ENCODE measurements at places on chromosomes 6 and 20. TPM values are rescaled to one million over a fixed set of nuclear protein-coding genes. Genes with fewer than 3 reads are reported as not detected.

- no peak overlapping the region for H3K4me3 ChIP-seq
- no peak overlapping the region for H3K27ac ChIP-seq
- no peaks in the 10 kb centered on the region for H3K36me3 ChIP-seq
Measured at GRCh38 chr20:63177785-63178445, 38.0 kb downstream of the YTHDF1 start.

The SUPT3H gene
- total RNA-seq, result 14.8 TPM

DNA sequence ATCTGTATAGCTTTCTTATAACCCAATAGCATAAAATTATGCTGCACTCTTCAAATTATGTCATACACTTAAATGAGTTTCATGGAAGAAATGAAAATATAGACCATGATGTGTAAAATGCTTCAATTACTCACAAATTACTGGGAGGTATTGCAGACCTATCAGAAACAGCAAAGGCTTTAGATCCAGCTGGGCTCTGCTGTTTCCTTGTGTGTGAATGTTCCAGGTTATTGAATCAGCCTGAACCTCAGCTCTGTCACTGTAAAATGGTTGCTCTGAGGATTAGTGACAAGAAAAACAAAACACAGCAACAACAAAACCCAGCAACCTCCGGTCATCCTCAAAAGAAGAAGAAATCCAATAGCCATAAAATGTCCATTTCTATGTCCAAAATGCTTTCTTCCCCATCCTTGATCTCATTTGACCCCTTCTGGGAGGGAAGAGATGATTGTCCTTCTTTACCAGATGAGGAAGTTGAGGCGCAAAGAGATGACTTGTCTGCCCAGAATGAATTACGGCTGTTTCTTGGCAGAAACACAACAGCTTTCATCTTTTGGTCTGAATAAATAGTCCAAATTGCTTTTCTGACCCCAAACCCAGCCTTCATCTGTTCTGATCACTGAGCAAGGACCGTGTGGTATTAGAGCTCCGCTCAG lies 42.2 kb upstream of the TGM6 start:
- no peak overlapping the region for H3K27ac ChIP-seq
- DNase-seq, result no peak
- H3K4me1 ChIP-seq, result no peaks in the 10 kb centered on the region
- H3K27me3 ChIP-seq, result peaks cover 2% of the 10 kb centered on the region

DNA sequence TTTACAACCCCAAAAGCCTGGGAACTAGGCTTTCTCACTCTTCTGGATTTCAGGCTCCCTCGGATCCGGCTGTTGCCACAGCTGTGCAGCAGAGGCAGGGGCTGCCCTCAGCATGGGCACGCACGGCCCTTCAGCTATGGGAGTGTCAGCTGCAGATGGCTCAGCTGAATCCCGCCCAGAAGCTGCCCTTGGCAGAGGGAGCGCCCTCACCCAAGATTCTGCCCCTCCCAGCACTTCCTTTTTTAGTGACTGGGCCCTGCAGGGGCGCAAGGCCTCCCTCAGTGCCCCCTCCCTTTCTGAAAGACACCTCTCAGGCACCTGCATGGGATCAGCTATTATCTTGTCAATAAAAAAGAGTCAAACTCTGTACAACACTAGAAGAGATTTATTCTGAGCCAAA lies 67.9 kb upstream of the THBS2 start:
- no peaks in the 10 kb centered on the region for H3K4me1 ChIP-seq
- DNase-seq, result no peak

DNA sequence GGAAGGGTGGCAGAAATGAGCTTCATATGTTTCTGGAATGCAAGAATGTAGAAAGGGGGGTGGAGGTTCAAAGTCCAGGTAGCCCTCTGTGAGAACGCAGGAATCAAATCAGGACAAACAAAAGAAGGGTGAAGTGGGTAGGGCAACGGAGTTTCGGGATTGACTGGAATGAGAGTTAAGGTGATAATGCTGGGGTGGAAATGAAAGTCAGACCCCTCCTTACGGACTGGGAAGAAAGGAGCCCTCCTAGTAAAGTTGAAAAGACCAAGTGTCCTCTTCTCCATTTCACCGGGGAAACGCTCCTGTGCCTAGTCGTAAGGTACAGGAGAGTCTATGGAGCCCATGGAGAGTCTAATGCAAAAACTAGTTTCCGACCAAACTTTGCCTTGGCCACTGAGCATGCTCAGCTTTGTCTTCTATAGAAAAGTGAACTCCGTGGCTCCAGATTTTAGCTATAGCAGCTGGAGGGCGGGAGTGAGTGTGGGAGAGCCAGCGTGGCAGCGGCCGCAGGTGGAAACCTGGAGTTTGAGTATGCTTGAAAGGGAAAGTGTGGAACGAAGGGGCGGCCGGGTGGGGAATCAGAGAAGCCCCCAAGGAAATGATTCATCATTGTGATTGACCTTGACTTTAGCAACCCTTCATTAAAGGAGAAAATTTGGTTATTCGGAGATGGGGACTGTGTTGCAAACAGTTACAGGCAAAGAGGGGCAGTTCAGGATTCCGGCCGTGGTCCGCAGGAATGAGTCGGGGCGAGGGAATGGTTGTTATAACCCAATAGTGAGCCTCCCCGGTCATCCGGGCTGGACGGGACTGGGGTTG lies 1.3 kb upstream of the LRRC1 start:
- H3K27me3 ChIP-seq, result peaks cover 47% of the 10 kb centered on the region
- peak overlapping the region; percentile 88 for H3K4me3 ChIP-seq
- peak overlapping the region; percentile 67 for H3K27ac ChIP-seq

DNA sequence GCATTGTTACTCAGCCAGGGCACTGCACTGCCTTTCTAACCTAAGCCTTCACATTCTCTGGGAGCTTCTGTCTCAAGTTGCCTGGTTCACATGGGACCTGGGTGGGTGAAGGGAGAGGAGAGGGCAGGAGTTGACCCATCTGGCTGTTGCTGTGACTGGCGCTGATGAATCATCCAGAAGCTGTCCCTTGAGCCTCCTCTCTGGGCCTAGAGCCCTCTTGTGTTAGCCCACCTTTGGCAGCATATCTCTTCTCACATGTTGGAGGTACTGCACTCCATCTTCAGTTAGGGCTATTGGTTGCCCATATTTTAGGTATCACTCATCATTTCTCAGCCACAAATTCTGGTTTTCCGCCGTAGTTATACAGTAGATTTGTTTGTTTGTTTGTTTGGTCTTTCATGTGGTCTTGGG lies 19.8 kb downstream of the XRN2 start:
- H3K36me3 ChIP-seq, result peaks cover 54% of the 10 kb centered on the region
- H3K4me1 ChIP-seq, result peaks cover 45% of the 10 kb centered on the region
- no peak overlapping the region for H3K4me3 ChIP-seq
- no peak for DNase-seq
- H3K27me3 ChIP-seq, result no peaks in the 10 kb centered on the region

The KHDC1 gene
- total RNA-seq, result 6.7 TPM

DNA sequence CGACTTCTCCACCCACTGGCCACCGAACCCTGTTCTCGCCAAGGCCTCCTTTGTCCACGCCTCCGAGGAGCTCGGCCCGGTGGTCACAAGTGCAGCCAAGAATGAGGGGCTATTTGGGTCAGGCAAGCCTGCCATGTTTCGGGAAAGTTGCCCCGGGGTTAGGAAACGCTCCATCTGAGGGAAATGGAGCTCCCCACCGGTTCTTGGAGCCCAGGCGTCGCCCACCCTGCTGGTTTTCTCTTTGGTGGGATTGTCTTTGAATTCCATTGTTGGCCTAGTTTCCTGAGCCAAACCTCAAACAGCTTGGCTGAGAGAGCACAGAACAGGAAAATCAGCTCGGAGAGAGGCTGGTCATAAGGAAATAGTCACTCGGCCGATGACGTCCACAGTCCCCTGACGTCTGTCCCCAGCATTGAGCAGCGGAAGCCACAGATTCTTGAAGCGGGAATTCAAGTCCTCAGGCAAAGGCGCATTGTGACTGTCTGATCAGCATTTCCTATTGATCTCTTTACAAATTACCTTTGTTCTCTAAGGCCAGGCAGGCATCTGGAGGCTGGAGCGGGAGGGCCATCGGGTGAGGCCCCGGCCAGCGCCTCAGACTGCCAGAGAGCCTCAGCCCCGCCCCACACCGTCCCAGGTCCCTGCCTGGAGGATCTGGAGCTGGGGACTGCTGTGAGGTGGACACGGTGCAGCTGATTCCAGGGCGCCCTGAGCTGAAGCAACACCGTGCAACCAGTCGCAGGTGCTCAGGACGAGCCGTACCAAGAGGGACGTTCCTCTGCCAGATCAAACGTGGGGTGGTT lies 138.6 kb downstream of the DLL1 start:
- H3K4me1 ChIP-seq, result peaks cover 14% of the 10 kb centered on the region
- H3K36me3 ChIP-seq, result no peaks in the 10 kb centered on the region
- peaks cover 24% of the 10 kb centered on the region for H3K27me3 ChIP-seq
- DNase-seq, result no peak
- H3K4me3 ChIP-seq, result no peak overlapping the region

GRCh38 chr6:167937948-167938911 lies 59.2 kb upstream of the KIF25 start:
- no peak overlapping the region for H3K27ac ChIP-seq
- peaks cover 8% of the 10 kb centered on the region for H3K27me3 ChIP-seq
- no peak for DNase-seq
- no peak overlapping the region for H3K4me3 ChIP-seq

DNA sequence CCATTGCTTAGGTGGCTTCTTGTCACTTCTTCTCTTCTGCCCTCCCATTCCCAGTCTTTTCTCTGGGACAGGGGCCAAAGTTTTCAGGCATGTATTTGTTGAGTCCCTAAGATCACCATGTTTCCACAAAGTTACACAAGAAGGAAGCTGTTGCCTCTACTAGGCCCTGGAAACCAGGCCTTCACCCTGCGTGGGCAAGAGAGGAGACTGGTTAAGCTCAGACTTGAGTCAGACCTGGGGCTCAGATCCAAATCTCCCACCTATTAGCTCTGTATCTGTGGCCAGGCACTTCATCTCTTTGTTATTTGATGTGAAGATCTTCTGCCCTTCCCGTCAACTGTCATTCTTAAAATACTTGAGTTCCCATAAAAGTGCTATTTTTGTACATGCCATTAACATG lies 154.6 kb downstream of the SASH1 start:
- H3K4me3 ChIP-seq, result no peak overlapping the region
- no peaks in the 10 kb centered on the region for H3K4me1 ChIP-seq
- no peak for DNase-seq

DNA sequence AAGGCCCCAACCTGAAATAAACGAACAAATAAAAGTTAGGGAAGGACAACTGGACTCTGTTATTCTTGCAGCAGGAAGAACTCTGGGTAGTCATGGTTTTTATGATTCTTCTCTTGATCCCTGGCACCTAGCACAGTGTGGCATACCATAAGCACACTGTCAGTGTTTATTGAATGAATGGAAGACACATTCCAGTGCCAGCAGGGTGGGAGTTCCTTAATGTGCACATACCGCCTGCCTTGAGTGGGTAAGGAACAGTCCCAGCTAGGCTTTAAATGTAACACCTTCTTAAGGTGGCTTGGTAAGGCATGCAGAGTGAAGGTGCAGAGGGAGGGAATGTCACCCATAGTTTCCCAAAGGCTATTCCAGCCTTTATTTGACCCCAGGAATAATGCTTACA lies 162.9 kb upstream of the CEP162 start:
- H3K4me1 ChIP-seq, result no peaks in the 10 kb centered on the region
- no peak overlapping the region for H3K4me3 ChIP-seq
- H3K27me3 ChIP-seq, result no peaks in the 10 kb centered on the region
- no peaks in the 10 kb centered on the region for H3K36me3 ChIP-seq
- no peak overlapping the region for H3K27ac ChIP-seq

The KCNQ5 gene
- 15.3 TPM for total RNA-seq

The MCHR2 gene
- total RNA-seq, result not detected

- H3K4me1 ChIP-seq, result no peaks in the 10 kb centered on the region
- H3K36me3 ChIP-seq, result no peaks in the 10 kb centered on the region
- H3K27ac ChIP-seq, result no peak overlapping the region
- no peak for DNase-seq
Measured at GRCh38 chr6:86782328-86782727, 155.0 kb upstream of the HTR1E start.

- H3K4me1 ChIP-seq, result no peaks in the 10 kb centered on the region
- no peak overlapping the region for H3K27ac ChIP-seq
- H3K36me3 ChIP-seq, result no peaks in the 10 kb centered on the region
- H3K27me3 ChIP-seq, result no peaks in the 10 kb centered on the region
- no peak overlapping the region for H3K4me3 ChIP-seq
Measured at GRCh38 chr6:85275338-85275985, 174.4 kb upstream of the NT5E start.

DNA sequence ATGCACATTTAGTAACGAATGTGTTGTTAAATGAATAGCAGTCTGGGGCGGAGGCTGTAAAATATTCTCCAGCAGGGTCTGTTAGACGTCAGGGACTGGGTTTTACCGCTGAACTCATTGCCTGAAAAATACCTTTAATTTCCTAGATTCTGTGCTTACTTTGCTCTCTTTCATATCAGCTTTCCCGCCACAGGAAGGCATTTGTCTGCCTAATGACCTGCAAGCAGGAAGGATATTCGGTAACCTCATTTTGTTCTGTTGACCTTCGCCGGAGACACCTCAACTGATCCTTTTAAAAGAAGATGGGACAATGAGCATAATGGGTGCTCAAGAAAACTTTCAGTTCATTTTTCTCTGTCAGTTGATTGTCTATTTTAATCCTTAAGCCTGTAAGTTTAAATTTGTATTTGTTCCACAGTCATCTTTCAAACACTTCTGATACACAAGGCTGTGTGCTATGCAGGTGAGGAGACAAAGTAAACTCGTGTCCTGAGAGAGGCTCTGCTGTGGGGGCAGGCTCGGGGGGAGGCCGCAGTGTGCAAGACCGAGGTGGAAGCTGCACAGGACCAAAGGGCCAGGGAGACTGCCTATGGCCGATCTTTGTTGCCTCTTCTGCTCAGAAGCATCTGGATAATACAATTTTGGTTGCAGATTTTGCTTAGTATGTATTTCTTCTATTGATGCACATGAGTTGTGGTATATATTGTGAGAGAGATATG lies 27.4 kb upstream of the SIM1 start:
- DNase-seq, result no peak
- no peak overlapping the region for H3K4me3 ChIP-seq
- H3K36me3 ChIP-seq, result no peaks in the 10 kb centered on the region

DNA sequence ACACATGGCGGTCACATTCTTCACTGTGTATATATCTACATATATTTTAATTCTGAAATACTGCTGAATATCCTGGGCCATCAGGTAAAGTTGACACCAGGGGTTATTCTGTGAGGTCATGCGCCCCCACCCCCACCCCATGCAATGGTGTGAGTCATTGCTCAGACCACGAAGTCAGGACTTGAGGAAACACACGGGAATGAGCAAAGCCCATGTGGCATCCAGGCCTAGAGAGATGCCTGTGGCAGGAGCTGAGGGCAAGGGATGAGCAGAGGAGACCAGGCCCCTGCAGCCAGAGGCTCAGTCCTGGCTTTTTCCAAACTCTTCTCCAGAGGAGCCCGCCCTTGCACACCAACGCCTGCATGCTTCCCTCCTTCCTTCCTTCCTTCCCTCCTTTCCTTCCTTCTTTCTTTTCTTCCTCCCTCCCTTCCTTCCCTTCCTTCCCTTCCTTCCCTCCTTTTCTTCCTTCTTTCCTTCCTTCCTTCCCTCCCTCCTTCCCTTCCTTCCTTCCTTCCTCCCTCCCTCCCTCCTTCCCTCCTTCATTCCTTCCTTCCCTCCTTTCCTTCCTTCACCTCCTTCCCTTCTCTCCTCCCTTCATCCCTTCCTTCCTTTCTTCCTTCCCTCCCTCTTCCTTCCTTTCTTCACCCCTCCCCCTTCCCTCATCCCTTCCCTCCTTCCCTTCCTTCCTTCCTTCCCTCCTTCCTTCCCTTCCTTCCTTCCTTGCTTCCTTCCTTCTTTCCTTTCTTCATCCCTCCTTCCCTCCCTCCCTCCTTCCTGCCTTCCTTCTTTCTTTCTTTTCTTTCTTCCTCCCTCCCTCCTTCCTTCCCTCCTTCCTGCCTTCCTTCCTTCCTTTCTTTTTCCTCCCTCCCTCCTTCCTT lies 72.0 kb upstream of the INSM1 start:
- no peaks in the 10 kb centered on the region for H3K27me3 ChIP-seq
- no peak overlapping the region for H3K27ac ChIP-seq
- no peaks in the 10 kb centered on the region for H3K4me1 ChIP-seq

Measured in activated T-helper 2 cell treated with anti-CD3 and anti-CD28 coated beads, Interferon-gamma antibody, Interleukin-2, Interleukin-4, amounts not matched to agents 10 μg/mL and 5 μg/mL and 100 μg/mL, durations not matched to agents 14 hours and 24 hours and 36 hours (primary cell).